ENCODE measurements at places on chromosomes 6 and 20.

DNA sequence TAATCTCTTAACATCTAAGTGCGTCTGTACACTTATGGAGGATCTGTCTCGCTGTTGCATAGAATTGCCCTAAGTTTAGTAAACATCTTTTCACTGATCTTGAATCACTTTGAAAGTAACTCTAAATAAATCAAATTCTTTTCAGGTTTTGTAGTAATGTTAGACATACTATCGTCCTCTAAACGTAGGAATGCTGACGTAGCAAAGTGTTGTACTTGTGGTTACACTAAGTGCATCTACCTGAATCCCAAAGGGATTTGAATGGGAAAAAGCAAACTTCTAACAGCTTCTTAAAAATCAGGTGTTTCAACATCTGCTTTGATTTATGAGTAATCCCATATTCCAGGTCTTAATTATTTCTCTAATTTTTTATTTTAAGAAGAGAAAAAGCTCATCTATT is 49.8 kb downstream of the MAP7 start:
- no peak for DNase-seq

GRCh38 chr20:50886184-50886790 is 45.0 kb downstream of the ADNP start:
- DNase-seq, result no peak

DNA sequence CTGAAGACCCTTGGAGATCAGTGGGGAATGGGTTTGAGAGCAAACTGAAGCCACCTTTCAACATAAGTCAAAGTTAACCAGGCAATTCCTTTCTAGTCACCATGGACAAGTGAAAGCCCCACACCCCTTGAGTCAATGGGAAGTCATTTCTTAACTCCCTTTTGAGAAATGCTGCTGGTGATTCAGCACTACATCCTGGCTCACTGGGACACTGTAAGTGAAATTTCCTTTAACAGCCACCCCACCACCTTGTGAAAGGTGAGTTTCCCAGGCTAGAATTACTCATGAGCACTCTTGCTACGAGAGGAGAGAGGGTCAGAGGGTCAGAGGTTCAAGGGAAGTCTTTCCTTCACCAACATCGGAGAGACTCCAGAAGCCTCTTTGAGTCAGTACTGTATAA is 93.3 kb upstream of the MARCKS start:
- DNase-seq, result no peak

DNA sequence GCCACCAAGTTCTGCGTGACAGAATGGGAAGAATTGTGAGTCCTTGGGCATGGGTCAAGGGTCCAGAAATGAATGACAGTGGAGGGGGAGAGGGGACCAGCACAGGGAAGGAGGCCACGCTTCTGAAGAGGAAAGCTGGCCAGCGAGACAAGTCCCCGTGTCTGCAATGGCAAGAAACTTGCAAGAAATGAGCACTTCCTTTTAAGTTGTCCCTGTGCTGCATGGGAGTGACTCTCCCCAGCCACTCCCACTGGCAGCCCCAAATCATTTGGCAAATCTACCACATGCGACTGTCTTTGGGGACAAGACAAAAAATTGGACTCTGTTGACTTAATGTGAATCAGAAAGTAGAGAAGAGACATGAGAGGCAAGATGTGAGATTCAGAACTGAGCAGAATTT is 242.2 kb upstream of the RREB1 start:
- DNase-seq, result no peak

DNA sequence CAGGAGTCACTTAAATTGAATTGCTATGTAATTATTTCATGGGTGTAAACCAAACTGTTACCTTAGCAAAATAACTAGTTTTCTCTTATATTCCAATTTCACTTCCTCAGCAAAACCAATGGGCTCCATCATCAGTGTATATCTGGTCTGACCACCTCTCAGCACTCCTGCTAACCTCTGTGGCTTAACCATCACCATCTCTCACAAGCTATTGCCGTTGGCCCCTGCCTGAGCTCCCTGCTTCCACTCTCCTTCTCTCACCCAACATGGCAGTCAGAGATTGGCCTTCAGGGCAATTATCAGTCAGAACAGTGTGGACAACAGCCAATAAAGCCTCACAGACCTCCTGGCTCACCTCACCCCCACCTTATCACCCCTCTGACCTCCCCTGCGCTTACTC is 124.0 kb downstream of the CARMIL1 start:
- DNase-seq, result no peak

GRCh38 chr6:43386492-43386891 is 17.0 kb upstream of the ZNF318 start:
- no peak for DNase-seq

- DNase-seq, result no peak
These were observed 108.9 kb downstream of the UST start for GRCh38 chr6:148855744-148856143.

- peak; percentile 17 for DNase-seq
These were observed 193.1 kb upstream of the SHLD1 start for GRCh38 chr20:5557123-5557522.

- no peak for DNase-seq
These were observed 22.2 kb upstream of the FOXC1 start for GRCh38 chr6:1587546-1587945.

GRCh38 chr20:680638-681187 is 5.1 kb upstream of the SCRT2 start:
- DNase-seq, result no peak

DNA sequence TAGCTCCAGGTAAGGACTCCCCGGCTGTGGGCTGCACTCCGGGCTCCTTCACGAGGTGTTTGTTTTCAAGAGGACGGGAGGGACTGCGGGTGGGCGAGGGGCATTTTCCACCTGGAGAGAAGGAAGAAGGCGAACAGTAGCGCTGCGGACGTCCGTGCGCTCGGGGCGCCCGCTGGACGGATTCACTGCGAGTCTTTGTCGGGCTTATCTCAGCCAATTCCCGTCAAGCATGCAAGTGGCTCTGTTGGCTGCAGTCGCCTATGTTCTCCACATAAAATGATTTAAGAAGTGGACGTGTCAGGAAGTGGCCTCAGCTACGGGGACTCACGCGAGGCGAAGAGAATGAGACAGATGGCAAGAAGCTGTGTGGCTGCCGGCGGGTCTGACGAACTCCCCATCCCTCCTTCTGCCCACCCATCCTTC is 332 bp downstream of the GRIK2 start:
- DNase-seq, result no peak

- DNase-seq, result no peak
These were observed 3.1 kb downstream of the EPB41L1 start for GRCh38 chr20:36157610-36158009.

DNA sequence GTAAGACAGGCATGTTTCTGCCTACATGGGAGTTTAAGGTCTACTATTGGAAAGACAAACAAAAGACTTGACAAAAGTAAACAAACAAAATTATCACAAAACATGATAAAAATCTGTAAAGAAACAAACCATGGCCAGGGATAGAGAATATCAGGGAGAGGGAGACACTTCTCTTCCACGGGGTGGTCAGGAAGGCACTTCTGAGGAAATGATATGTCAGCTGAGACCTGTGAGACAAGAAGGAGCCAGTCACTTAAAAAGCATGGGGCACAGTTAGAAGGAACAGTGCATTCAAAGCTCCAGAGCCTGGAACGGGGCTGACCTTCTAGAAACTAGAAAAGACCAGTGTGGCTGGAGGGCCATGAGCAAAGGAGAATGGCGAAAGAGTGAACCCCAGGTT is 35.1 kb upstream of the SLC16A10 start:
- DNase-seq, result no peak

DNA sequence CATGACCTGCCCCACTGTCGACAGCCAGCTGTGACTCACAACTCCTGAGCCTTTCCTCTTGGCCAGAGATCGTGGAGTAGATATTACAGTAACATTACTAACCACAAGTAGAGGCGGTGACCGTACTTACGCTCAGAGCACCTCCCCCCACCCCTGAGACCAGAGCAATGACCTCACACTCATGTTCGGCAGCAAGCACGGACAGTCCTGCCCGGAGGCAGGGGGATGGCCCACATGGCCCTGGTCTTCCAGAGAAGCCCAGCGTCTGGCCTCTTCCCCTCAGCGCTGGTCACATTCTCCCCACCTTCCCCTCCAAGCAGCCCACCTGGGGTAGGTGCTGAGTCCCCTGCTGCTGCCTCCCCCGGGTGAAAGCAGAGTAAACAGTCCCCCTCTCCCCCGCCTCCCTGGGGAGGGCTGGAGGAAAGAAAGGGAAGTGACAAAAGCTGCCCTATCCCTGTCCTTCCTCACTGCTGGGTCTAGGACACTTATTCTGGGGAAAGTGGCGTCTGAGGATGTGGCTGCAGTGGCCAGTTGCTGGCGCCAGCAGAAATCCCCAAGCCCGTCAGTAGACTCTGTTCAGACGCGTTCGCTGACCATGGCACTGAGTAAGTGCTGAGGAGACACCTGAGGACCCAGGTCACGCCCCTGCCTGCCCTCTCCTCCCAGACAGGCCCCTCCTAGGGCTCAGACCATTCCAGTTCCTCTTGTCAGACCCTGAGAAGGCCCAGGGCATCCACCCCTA is 68.5 kb downstream of the MRPL14 start:
- DNase-seq, result peak; percentile 64

- DNase-seq, result no peak
These were observed 53.7 kb downstream of the RPS12 start for GRCh38 chr6:132868057-132868456.

DNA sequence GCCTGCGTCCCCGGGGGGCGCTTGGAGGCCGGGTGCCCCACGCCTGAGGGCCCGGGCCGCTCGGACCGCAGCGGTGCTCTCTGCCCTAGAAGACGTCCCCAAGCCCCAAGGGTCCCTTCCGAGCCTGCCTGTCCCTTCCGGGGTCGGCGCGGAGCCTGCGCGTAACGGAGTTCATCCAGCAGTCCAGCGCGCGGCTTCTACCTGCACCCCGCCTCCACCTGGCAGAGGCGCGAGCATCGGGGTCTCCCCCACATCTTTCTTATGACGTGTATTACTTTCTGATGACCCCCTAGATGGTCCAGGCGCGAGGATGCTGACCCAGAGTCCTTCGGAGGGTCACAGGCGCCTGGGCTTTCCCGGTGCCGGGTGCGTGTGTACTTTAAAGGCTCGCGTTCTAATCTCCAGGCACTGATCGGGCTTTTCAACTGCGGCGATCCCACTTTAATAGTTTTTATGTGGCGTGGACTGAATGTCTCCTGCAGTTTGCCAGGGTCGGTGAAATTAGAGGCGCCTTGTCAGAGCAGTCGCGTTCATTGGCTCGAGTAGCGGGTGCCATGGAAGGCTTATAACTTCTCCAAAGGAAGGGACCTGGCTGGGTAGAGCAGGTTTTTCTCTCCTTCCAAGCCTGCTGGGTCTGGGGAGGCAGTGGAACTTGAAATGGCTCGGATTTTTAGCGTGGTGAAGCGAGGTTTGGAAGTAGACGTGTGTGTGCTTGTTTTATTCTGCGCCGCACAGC is 912 bp downstream of the EYA4 start:
- DNase-seq, result no peak

GRCh38 chr6:84749181-84749580 is 15.2 kb downstream of the TBX18 start:
- DNase-seq, result no peak

DNA sequence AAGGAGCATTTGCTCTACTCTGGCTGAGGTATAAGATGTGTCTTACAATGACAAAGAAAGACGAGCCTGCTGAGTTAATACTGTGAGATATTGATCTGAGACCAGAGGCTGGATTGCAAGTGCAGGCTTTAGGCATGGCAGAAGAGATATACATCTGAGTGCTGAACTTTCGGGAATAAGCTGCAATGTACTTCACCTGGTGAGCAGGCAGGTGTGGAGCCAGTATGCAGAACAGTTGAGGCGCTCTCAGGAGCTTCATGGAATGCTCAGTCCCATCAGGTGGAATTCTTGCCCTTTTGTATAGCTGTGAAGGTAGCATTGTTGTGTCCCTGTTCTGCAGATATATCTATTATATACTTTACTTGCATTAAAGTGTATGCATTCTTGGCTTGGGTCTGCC is 179.3 kb upstream of the RIMS1 start:
- no peak for DNase-seq
